CD8-positive, alpha-beta memory T cell (primary cell): ENCODE measurements at places on chromosomes 5 and 9. TPM values are rescaled to one million over a fixed set of nuclear protein-coding genes. Genes with fewer than 3 reads are reported as not detected.

GRCh38 chr5:15966651-15967050 lies 212.9 kb downstream of the MARCHF11 start:
- no peak for DNase-seq

The VAV2 gene
- total RNA-seq, result 7.6 TPM

The GABBR2 gene
- total RNA-seq, result not detected

- no peak for DNase-seq
Measured at GRCh38 chr5:177412603-177413233, 3.4 kb upstream of the F12 start.

DNA sequence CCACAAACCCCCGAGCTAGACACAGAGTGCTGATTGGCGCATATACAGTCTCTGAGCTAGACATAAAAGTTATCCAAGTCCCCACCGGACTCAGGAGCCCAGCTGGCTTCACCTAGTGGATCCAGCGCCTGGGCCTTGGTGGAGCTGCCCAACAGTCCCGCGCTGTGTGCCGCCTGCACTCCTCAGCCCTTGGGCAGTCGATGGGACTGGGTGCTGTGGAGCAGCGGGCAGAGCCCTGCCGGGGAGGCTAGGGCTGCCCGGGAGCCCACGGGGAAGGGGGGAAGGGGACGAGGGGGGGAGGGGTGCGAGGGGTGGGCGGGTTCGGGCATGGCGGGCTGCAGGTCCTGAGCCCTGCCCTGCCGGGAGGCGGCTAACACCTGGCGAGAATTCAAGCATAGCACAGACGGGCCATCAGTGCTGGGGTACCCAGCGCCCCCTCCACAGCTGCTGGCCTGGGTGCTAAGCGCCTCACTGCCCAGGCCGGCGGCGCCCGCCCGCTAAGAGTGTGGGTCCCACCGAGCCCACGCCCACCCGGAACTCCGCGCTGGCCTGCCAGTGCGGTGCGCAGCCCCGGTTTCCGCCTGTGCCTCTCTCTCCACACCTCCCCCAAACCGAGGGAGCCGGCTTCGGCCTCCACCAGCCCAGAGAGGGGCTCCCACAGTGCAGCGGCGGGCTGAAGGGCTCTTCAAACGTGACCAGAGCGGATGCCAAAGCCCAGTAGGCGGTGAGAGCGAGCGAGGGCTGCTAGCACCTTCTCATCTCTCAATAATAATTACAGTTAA lies 391.2 kb upstream of the NUDT12 start:
- no peak for DNase-seq

- DNase-seq, result no peak
Measured at GRCh38 chr9:12922224-12922866, 147.5 kb downstream of the LURAP1L start.

DNA sequence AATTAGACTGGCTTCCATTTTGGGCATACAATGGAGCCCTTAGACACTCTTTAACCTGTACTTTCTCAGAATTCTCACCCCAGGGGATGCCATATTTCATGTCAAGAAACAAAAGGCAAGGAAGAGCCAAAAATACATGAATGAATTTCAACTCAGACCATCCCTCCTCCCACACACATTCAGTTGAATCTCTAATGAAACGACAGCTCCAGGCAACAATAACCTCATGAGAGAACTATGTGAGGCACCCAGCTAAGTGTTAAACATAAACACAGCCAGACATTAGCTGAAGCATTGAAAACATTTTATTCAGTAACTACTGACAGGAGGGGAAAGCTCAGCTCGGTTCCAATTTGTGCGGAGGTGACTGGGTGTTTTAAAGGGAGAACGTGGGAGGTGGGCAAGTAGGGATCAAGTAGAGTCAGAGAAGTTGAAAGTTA lies 1359.1 kb upstream of the CDH9 start:
- DNase-seq, result no peak

The NOXA1 gene
- 0.74 TPM for total RNA-seq

The CENPH gene
- total RNA-seq, result 51.2 TPM

DNA sequence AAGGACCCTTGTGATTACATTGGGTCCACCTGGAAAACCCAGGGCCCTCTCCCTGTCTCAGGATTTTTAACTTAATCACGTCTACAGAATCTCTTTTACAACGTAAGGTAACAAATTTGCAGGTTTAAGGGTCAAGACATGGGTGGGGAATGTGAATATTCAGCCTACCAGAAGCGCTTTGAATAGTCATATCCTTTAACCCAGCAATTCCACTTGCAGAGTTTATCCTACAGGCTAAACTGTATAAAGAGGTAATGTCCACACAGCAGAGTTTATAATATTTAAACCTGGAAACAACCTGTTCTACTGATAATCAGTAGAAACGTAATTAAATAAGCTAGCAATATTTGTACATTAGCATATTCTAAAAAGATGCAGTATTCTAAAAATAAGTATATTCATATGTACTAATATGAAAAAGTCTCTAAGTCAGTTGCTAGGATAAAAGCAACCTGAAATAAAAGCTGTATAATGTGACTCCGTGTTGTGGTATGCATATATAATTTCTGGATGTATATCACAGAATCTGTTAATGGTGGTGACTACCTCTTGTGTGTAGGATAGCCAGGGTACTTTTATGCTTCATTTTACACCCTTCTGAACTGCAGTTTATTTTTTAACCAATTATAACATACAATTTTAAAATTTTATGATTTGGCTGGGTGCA lies 14.1 kb upstream of the NIPAL4 start:
- no peak for DNase-seq

DNA sequence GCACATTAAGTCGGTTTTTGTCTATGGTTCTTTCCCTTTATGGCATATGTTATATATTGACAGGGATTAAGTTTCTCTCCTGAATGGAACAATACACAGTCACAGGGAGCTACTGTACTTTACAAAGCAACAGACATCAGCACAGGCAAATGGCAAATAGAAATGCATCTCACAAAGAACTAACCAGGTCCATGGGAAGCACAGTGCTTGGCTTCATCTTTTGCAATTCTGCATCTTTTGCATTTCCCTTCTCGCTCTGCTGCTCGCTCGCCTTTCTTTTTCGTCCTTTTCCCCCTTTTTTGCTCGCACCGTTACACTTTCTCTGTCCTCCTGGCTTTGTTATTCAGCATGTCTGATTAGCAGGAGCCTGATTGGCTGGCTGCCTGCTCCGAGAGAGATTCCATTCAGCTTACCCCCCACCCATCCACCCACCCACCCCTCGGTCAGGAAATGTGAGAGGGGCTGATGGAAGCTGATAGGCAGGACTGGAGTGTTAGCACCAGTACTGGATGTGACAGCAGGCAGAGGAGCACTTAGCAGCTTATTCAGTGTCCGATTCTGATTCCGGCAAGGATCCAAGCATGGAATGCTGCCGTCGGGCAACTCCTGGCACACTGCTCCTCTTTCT lies at the start of gene ADAMTSL1:
TSS of gene ADAMTSL1 (plus strand) at position 502 of the 628 bp plus-strand sequence. CDS start at position 582, 80 bp downstream.
- DNase-seq, result no peak

DNA sequence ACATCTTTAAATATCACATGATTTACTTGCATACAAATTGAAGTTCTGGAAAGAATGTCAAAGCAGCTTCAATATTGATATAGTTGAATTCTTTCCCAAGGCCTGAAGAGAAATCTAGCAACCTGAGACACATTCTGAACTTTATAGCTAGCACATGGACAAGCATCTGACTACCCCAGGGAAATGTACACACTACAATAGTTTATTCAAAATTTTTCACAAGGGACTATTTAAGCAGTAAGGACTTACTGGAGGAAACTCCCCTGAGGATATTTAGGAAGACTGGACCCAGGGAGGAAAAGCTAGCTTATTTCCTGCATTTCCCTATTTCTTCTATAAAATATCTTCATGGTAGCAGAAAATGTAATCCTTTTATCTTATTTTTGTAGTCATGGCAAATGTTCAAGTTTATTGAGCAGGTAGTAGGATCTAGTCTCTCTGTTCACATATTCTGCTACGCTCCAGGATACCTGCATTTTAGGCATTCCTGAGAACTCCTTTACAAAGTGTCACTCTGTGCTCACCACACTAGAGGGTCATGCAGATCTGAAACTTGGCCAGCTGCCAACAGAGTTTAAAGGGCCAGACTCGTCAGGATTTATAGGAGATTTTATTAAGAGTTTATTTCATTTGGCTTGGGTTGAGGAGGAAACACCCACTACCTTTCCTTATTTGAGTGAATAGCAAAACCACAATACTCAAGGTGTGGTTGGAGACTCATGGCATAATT lies 348.4 kb upstream of the FTMT start:
- no peak for DNase-seq

GRCh38 chr9:5626727-5627634 lies 1.9 kb upstream of the RIC1 start:
- no peak for DNase-seq

GRCh38 chr5:174446988-174447387 lies 277.4 kb upstream of the MSX2 start:
- DNase-seq, result no peak

The MAP1B gene
- 0.18 TPM for total RNA-seq

The NKD2 gene
- 0.48 TPM for total RNA-seq

The CBY3 gene
- total RNA-seq, result 0.57 TPM

- no peak for DNase-seq
Measured at GRCh38 chr5:124303366-124303765, 443.1 kb downstream of the ZNF608 start.

DNA sequence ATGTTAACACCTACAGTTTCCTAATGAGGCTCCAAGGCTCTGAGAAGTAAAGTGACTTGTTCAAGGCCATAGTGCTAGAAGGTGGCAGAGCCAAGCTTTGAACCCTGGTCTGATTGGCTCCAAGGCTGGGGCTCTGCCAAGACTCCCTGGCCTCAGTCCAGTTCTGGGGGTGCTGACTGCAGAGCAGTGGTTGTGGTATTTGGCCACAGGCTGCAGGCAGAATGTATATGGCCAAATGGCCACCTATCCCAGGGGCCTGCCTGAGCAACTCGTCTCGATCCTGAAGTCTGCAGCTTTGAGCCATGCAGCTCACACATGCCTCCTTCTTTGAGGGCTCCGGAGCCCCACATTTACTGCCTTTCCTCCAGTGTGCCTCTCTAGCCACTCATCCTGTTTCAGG lies 9.7 kb upstream of the NEK6 start:
- no peak for DNase-seq
